ENCODE measurements at places on chromosomes 16 and 17.
A peak's percentile ranks its signal among the peaks of the same experiment; 100 is the strongest.

DNA sequence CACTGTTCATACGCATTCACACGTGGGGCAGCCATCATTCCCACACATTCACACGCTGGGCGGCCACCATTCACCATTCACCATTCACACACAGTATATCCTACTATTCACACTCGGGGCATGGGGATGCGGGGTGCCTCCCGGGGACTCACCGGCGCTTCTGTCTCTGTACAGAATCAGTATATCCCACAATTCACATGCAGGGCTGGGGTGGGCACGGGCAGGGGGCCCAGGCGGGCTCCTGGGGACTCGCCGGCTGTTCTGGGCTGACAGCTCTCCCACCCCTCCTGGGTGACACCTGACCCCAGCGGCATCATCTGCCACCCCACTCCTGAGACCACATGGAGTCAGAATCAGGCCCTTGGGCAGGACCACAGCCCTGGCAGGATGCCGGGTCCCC, 9.6 kb downstream of the NME3 start:
- DNase-seq, result no peak

- DNase-seq, result peak; percentile 39
These were observed 81.1 kb downstream of the ANKRD11 start for GRCh38 chr16:89409161-89409711.

GRCh38 chr17:1697681-1698080, 12.5 kb downstream of the TLCD2 start:
- DNase-seq, result no peak

GRCh38 chr17:28371245-28372202, at the start of gene SARM1:
TSS of gene SARM1 (plus strand) at chr17:28371694. CDS start at chr17:28372033, 339 bp downstream.
- DNase-seq, result peak; percentile 64

DNA sequence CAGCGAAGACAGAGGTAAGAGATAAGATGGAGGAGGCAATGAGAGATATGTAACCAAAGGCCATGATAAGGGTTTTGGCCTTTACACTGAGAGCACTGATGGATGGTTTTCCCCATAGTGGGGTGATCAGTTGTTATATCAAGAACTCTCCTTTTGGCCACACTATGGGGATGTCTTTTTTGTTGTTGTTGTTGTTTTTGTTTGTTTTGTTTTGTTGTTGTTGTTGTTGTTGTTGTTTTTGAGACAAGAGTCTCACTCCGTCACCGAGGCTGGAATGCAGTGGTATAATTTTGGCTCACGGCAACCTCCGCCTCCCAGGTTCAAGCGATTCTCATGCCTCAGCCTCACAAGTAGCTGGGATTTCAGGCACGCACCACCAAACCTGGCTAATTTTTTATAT, 244.8 kb upstream of the DYNLRB2 start:
- no peak for DNase-seq

DNA sequence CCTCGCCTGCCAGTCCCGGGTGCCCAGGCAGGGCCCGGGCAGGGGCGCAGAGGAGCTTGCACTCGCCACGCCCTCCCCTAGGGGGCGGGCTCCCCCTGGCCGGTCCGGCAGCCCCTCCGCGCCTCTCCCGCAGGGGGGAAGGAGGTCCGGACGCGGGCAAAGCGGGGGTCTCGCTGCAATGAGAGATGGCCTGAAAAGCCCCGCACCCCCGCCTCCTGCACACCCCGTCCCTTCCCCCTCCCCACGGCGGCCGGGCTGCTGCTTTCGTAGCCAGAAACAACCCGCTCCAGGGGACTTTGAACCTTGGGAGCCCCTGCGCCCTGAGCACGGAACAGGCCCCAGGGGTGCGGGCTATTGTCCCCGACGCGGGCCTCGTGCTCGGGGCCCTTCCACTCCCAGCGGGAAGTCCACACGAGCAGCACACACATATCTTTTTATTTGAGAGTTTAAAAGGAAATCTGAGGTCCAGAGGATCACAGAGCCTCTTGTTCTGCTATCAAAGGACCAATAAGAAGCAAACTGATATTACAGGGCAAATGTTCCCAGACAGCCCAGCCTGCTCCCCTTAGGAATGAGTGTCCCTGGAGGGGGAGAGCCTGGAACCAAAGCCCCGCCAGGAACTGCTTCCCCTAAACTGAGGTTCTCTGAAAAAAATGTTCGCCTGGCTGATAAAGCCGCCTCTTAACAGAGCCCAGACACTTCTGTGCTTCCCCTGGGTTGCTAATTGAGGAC, 5.8 kb upstream of the CBX4 start:
- DNase-seq, result no peak

- DNase-seq, result no peak
These were observed 238.1 kb upstream of the MAF start for GRCh38 chr16:79838496-79839259.

- no peak for DNase-seq
These were observed 22.9 kb upstream of the PRSS54 start for GRCh38 chr16:58317608-58318152.

DNA sequence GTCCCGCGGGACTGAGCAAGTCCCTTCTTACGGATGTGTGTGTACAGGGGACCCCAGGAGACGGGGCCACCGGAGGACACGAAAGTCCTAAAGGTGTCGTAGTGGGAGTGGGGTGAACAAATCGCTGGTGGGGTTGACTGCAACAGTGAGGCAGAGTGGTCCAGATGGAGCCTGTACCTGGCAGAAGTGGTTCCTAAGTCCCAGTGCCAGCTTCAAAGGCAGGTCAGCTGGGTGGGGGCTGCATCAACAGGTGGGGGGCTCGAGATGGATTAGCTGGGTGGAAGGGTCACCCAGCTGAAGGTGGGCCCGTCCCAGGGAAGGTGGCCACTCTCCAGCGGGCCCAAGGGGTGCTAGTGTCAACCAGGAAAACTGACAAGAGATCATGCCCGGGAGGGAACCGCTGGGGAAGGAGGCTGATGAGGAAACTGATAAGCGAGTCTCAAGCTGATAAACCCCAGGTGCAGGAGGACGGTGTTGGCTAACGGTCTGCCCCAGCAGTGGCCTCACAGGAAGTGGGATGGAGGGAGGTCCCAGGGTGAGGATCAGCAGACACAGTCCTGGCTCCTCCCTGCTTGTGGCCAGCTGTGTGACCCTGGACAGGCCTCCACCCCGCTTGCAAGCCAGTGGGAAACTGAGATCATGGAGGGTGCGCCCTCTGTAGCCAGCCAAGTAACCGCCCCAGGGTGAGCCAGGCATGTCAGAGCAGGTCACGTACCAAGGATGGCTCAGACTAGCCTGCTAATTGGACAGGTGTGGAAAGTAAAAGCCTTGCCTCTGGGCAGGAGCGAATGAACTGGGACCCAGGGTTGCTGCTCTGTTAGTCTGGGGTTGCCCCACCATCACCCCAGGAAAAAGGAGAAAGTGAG, 1.0 kb downstream of the ORAI3 start:
- DNase-seq, result no peak

- DNase-seq, result no peak
These were observed 114.0 kb downstream of the C16orf95 start for GRCh38 chr16:87203060-87203656.

- peak; percentile 71 for DNase-seq
These were observed 17.8 kb upstream of the RAI1 start for GRCh38 chr17:17663160-17664063.

DNA sequence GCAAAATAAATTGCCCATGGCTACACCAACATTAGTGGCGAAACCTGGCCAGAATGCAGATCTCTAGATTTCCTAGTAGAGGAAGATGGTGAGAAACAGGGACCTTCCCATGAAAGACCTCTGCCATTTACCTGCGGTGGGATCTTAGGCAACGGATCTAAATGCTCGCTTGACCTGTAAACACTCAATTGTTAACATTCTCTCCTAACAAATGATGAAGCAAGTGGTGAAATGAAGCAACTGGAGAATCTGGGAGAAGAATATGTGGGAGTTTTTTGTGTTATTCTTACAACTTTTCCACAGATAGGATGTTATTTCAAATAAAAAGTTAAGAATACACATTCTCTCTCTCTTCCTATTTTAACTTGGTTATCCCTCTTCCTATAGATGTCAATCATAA, 56.6 kb downstream of the SMG6 start:
- no peak for DNase-seq

GRCh38 chr17:35655303-35655702, 68.2 kb downstream of the AP2B1 start:
- DNase-seq, result no peak

DNA sequence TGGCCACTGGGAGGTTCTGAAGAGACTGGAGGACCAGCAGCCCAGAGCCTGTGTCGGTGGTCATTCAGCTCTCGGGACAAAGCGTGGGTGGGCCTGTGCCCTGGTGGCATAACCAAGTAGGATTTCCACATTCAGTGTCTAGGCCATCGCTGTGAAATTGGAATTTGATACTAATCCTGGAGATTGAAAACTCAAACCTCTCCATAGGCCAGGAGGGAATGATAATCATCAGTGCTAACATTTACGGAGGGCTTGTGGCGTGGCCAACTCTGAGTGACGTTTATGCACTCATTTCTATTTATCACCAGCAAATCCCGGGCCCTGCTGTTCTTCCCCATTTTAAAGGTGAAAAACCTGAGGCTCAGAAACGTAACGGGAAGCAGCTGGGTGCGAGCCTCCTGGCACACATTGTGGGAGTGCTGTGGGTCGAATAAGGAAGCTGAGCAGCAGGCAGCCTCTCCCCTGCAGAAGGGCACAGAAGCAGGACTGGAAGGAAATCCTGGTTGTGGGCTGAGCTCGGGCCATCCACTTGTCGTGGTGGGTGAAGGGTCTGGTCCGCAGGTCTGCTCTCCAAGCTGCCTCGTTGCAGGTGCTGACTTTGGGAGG, 33.1 kb downstream of the RAI1 start:
- no peak for DNase-seq

DNA sequence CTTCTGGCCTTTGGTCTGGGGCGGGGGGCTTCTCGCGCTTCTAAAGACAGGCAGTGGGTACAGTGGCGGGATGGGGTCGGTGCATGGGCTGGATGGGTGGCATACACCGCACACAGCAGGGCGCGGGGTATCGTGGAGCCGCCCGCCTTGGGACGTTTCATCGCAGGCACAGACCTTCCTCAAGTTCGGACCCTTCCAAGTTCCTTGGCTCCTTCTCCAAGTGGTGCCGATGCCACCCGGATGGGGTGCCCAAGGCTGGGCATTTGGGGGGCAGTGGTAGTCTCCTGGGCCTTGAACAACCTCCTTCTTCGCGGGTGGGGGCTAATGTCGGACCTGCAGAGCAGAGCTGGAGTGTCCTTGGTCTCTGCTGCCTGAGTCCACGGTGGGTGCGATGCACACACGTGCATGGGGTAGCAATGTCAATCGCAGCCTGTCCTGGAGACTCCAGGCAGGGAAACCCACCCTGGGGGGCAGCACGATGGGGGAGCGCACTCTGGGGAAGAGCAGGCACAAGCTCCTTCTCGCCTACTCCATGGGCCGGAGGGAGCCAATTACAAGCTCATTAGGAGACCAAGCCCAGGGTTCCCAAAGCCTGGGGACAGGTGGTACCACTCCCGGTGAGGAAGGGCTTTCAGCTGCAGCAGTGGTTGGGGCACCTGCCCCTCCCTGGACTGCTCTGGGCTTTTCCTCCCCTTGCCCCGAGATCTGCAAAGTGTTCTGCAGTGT, 686 bp upstream of the MTSS2 start:
- no peak for DNase-seq

- no peak for DNase-seq
These were observed 3.6 kb upstream of the ARL4D start for GRCh38 chr17:43395165-43395564.

- no peak for DNase-seq
These were observed 19.0 kb downstream of the SPIRE2 start for GRCh38 chr16:89847051-89847939.

- no peak for DNase-seq
These were observed 58.4 kb downstream of the NXN start for GRCh38 chr17:921161-921560.

GRCh38 chr17:4652997-4653396, 11.5 kb upstream of the ALOX15 start:
- no peak for DNase-seq

DNA sequence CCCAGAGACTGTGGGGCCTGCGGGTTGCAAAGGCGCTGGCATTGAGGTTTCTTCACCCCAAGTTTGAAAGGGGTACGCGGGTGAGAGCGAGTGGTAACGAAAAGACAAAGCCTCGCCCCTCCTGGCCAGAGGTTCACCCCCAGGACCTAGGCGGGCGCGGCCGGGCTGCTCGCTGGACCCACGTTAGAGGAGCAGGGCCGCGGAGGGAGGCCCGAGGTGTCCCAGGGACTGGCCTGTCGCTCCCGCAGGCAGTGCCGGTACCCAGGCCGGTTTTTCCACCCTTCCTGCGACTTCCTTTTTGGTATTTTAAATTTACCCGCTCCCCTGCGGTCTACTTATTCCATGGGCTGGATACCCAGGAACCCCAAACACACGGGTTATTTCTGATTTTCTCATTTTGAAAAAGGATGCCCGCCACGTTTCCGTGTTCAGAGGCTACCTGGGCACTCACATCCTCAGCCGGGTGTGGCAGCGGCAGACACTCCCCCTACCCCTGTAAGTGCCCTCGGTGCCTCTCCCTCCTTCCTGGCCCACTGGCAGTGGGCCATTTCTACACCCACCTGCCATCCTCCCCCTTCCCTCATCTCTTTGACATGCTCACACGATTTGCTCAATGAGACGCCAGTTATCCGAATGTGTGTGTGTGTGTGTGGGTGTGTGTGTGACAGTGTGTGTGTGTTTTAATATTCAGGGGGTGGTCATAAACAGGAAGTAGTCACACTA, 1.6 kb upstream of the FOXL1 start:
- DNase-seq, result no peak

DNA sequence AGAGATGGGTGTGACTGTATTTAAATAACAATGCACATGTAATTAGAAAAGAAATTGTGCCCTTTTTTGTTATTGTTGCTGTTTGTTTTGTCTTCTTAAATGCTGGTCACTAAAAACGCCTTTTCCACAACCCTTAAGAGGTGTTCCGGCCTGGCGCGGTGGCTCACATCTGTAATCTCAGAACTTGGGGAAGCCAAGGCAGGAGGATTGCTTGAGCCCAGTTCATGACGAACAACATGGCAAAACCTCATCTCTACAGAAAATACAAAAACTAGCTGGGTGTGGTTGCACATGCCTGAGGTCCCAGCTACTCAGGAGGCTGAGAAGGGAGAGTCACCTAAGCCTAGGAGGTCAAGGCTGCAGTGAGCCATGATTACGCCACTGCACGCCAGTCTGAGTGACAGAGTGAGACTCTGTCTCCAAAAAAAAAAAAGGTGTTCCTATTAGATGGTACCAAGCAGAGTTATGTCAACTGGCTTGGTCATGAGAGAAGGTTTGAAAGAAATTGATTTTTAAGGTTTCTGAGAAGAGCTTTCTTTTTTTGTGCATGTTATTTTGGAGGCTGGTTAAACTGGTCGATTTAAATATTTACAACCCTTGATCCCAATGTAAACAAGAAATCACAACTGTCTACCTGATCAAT, 23.5 kb upstream of the RFFL start:
- DNase-seq, result no peak

- no peak for DNase-seq
These were observed 4.3 kb downstream of the RNF43 start for GRCh38 chr17:58412961-58413586.

- no peak for DNase-seq
These were observed 30.9 kb upstream of the CLEC19A start for GRCh38 chr16:19254611-19255010.

DNA sequence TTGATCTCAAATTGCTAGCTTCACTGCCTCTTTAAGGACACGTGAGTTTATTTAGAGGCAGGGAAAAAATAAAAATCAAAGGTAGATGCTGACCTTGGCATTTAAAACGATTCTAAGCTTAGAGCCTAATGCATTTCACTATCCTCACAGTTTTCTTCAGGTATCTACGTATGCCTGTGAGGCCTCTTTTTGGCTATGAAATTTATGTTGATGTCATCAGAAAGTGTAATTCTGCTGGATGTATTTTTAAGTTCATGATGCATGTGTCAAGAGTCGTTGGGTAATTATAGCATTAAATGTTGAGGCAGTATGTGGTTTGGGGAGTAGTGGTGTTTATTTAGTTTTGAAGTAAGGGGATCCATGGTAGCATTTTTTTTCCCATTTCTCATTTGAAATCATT, 4.2 kb upstream of the KRTAP3-2 start:
- no peak for DNase-seq

- DNase-seq, result no peak
These were observed 4.0 kb downstream of the PRSS54 start for GRCh38 chr16:58290861-58291260.

Data from stimulated activated CD8-positive, alpha-beta memory T cell treated with anti-CD3 and anti-CD28 coated beads, Interleukin-2, amount 100 ng/mL, for 1 hour (primary cell).